Activated CD4-positive, alpha-beta T cell treated with anti-CD3 and anti-CD28 coated beads for 48 hours (primary cell): ENCODE measurements at places on chromosomes 5 and 9.

DNA sequence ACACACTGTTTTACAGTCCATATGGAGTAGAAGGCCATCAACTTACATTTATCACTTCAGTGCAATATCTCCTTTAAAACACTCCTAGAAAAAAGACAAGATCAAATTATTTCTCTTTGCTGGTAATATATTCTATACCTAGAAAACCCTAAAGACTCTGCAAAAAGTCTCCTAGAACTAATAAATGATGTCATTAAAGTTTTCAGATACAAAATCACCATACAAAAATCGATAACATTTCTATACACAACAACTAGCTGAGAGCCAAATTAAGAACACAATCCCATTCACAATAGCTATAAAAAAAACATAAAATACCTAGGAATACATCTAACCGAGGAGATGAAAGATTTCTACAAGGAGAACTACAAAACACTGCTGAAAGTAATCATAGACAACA, 300.3 kb downstream of the CETN3 start:
- DNase-seq: no peak

DNA sequence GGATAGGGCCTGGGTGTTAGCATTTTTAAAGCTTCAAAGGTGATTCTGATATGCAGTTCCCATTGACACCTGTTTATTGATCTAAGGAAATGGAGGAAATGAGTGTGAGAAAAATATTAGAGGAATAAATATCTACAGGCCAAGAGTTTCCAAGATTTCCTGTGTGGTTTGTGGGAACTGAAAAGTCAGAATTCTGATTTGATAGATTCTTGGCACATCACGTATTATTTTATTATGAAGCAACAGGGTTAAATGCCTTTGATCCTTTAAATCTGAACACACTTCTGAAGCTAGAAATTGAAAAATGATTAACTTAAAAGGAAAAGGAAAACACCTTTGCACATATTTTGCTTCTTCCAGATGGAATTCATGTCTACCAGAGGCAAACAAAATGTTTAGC, 113.7 kb downstream of the CD180 start:
- no peak for DNase-seq

GRCh38 chr9:3528451-3528850, 2.6 kb upstream of the RFX3 start:
- DNase-seq: peak; percentile 67

DNA sequence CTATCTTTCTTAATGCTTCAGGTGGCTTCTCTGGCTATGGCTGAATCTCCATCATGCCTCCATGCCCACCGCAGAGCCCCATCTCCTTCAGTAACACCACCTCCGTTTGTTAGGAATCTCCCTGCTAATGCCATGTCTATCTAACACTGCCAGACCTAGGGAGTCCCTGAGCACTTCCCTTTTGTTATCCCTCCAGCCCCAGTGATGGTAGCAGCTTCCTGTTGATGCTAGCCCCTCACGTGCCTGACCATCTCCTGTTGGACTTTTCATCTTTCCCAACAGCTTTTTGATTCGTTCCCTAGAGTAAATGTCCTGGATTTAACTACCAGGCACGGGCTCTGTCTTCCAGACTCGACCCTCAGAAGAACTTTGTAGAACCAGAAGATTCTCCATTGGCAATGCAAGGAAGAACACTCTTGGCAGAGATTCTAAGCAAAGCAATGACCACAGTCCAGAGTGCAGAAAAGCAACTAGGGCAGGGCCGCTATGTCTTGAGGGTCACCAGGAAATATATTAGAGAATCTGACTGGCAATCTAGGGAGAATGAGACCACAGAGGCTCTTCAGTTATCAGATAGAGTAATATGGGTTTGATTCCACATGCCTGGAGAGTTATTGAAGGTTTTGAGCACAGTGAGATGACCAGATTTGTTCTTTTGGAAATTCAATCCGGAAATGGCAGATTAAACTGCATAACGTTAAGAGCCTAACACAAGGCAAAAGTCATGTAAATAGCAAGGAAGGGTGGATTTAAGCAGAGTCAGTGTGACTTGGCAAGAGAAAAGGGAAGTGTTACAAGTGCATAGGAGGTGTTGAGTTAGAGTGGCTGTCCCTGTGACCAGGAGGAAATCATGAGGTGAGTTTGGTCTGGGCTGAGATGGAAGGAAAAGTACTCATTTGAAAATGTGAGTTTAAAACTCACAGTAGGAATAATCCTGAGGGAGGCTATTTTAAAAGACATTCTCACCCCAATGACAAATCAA, 555.2 kb downstream of the ACTL7B start:
- no peak for DNase-seq
